ENCODE measurements at places on chromosomes 1 and 21.

DNA sequence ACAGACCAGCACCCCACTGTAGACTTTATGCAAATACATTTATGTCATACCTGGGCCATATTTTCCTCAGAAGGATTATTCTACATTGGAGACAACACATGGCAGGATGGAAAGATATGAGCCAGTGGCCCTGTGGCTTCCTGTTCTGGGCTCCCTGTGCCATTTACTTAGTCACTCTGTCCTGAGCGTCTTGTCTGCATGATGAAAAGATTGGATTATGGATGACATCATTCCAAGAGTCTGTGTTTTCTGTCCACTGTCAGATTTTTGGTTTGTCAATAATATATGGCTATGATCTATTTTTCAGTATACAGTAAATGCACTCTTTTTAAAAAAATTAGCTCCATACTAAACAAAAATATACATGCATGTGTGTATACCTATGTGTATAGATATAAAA lies 30.8 kb downstream of the IGSF5 start:
- no peak for DNase-seq

DNA sequence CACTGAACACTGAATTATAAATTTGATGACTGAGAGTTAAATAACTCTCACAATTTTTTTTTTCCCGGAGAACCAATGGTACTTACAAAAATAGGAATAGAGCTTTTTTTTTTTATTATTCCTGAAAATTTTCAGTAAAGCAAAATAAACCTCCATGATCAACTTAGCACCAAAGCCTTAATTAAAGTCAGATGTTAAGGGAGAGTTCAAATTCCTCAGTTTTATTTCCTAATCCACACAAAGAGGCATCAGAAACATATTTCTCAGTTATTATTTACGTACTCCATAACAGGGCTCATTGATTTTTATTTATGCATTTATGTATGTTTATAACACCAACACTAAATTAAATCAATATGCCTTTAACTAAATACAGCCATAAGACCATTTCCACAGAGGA lies 55.5 kb downstream of the PLPPR5 start:
- DNase-seq, result no peak

DNA sequence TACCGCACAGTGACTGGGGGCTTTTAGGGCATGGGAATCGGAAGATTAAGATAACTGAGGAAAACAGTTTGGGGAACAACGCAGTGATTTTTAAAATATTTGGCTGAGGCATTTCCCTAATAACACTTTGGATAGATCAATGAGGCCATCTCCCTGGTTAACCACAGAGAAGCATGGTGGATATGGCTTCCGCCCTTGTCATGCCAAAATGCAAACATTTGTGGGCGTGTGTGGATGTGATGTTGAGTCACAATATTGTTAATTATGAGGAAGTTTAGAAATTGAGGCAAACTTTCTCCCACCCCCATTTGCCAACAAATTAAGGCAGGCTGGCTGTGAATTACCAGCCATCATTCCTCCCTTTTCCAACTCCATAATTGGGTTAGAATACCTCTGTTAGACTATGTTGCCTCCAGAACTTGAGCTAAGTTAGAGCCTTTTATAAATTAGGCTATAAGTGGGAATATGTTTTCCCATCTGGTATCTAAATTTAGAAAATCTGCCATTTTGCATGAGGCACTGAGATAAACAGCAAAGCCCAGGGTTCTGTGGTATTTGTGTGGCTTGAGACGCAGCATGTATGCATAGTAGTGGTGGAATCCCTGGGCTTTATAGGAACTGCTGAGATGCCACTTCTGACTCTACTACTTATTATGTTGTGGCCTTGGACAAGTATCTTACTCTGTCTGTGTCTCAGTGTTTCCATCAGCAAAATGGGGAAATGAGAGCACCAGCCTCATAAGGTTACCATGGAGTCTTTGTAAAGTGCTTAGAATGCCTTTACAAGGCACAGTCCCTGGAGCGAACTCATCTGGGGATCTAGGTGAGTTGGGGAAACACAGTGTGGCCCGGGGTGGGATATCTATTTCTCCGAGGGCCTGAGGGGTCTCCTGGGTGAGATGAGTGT lies 154.6 kb downstream of the C1orf94 start:
- DNase-seq, result no peak

GRCh38 chr1:182507685-182508084 lies 57.7 kb downstream of the RGSL1 start:
- DNase-seq, result no peak

DNA sequence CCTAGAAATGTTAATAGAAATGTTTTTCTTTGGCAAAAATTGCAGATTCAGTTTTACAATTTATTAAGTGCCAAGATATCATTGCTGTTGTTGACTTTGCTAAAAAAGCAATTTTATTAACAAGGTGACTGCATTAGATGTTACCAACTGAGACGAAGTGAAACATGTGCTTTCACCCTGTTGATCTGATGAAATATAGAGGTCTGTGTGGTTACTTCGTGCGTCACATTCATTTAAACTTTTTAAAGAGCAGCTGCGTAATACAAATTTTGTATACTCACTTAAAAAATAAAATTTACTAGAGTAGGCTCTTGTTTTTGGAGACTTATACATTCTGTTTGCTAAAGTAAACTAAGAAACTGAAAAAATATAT lies 465.7 kb downstream of the USP25 start:
- DNase-seq, result no peak

DNA sequence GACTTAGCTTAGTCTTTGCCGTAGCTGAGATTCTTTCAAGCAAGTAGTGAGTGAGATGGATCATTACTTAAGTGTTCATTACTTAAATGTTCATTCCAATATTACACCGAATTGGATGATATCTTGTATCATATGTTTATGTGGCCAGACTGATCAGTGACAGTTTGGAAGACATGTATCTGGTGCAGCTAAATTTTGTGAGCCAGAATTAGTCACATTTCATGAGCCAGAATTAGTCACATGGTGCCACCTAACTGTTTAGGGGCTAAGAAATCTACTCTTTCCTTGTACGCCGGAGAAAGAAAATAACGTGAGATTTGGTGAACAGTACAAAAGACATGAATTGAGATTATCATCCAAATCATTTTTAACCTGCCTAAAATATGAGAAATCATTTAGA lies 355.6 kb downstream of the USP25 start:
- DNase-seq, result no peak

Measured in stimulated activated naive CD8-positive, alpha-beta T cell treated with anti-CD3 and anti-CD28 coated beads, Interleukin-15, amount 100 ng/mL, for 72 hours (primary cell).